Stimulated activated CD4-positive, alpha-beta T cell treated with anti-CD3 and anti-CD28 coated beads, Interleukin-15, amount 100 ng/mL, for 1 hour (primary cell): ENCODE measurements at places on chromosomes 5 and 9.

GRCh38 chr5:148897842-148898241 lies 71.4 kb downstream of the ADRB2 start:
- no peak for DNase-seq

- no peak for DNase-seq
Observed at GRCh38 chr9:93677048-93677571, 100.7 kb downstream of the PHF2 start.

GRCh38 chr9:16213781-16214515 lies 656.5 kb downstream of the BNC2 start:
- DNase-seq: no peak

- DNase-seq: no peak
Observed at GRCh38 chr9:86994231-86994630, 46.9 kb upstream of the GAS1 start.

GRCh38 chr9:91815896-91816295 lies 134.1 kb downstream of the ROR2 start:
- DNase-seq: no peak

DNA sequence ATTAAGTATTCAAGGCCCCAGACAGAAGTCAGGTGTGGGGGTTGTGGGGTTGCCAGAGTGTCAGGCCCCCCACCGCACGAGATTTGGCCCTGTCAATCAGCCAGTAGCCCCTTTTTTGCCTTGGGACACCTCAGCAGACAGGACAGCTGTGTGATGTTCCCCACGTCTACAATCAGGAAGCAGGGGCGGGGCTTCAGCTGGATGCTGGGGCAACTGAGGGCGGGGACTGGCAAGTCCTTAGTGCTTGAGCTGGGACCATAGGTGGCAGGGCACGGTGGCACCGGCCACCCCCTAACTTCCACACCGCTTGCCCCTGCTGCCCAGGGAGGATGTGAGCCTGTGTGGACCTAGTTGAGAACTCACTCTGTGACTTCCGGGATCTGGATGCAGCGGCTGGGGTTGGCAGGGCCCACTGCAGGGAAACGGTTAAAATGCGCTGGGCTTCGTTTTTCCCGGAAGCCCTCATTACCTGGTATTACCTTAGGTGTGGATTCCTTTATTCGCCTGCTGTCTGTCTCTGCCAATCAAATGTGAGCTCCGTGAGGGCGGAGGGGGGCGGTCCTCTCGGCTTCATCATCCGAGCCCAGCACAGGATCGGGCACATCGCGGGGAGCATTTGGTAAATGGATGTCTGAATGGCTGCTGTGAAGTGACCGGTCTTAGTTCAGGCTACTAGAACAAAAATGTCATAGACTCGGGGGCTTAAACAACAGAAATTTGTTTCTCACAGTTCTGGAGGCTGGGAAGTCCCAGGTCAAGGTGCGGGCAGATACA lies 7.5 kb upstream of the GTF3C5 start:
- no peak for DNase-seq

- no peak for DNase-seq
Observed at GRCh38 chr9:106993603-106994002, 130.6 kb downstream of the ZNF462 start.

GRCh38 chr5:122849771-122850170 lies 4.4 kb downstream of the SNX24 start:
- DNase-seq: no peak

DNA sequence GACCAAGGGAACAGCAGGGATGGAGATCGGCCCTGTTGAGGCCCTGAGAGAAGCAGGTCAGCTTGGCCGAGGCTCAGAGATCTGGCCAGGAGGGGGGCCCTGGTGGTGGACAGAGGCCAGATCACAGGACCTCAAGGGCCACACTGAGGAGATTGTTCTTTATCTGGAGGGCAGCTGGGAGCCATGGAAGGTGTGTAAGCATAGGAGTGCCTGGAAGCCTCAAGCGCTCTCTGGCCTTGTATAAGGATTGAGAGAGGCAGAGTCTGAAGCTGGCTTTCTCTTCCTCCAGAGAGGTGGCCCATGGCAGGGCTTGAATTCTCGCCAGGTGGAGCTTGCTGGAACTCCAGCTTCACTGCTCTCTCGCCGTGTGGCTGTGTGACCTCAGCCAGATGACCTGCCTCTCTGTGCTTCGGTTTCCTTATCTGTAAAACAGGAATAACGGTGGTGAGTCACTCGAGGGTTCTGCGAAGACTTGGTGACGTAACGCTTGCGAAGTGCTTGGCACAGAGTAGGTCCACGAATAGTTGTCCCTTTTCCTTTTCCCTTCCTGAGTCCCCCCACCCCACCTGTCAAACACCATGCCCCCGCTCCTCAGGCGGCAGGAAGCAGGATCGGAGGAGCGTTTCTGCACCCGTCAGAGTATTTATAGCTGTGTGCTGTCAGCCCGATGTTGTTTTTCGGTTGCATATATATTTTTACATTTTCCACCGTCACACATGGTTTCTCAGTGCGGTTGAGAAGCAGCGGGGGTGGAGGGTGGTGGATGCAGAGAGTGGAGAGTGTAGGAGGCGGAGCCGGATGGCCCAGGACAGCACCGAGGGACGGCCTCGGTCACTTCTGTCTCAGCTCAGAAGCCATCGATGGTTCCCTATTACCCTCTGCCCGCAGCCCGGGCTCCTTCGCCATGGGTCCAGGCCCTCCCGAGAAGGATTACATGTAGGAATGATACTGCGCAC lies 17.0 kb upstream of the CRB2 start:
- DNase-seq: peak; percentile 13

DNA sequence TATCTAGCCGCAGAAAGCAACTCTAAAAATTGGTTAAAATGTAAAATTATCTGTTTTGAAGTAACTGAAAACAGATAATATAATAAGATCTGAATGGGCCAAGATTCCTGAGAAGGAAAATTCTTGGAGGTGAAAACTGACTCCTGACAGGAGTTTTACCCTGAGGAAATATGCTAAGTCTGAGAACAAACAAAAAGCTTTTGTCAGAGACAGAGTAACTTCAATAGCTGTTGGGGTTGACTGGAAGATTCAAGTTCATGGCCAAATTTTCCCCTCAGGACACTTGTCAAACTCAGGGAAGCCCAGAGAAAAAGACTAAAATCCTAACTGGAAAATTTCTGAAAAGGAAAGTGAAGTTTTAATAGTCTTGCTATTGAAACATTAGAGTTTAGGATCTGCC lies 5.7 kb downstream of the PCDHB4 start:
- DNase-seq: no peak

GRCh38 chr5:108561416-108562204 lies 179.7 kb upstream of the FBXL17 start:
- DNase-seq: no peak

GRCh38 chr9:83646500-83647239 lies 23.7 kb downstream of the IDNK start:
- DNase-seq: no peak

DNA sequence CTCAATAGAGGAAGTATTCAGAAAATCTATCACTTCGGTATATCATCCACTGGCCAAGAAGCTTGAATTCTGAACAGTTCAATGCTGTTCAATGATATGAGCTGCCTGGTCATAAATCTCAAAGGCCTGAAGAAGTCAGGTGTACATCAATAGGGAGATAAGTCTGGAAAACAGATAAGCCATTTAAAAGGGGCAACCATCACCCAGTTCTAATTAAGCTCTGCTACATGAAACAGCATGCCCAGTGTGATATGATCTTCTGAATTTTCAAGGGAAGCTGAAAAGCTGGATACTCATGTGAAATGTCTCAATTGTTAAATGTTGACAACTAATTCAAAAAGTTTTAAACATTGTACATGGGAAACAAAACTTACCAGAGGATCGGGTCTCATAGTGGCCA lies 2020.7 kb upstream of the WWC1 start:
- DNase-seq: no peak

DNA sequence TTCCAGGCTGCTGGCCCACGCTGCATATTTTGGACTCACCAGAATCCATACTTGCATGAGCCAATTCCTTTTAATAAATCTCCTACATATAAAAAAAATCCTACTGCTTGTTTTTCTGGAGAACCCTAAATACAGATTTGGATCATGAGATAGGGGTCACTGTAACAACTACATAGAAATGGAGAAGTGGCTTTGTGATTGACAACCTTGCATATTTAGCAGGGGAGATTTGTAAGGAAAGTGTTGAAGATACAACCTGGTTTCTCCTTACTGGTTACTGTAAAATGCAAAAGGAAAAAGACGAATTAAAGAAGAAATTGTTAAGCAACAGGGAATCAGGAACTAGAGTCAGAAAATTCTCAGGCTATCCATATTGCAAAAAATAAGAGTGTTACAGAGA lies 74.8 kb downstream of the HABP4 start:
- no peak for DNase-seq

GRCh38 chr9:24041160-24041690 lies 215.2 kb upstream of the ELAVL2 start:
- DNase-seq: no peak

DNA sequence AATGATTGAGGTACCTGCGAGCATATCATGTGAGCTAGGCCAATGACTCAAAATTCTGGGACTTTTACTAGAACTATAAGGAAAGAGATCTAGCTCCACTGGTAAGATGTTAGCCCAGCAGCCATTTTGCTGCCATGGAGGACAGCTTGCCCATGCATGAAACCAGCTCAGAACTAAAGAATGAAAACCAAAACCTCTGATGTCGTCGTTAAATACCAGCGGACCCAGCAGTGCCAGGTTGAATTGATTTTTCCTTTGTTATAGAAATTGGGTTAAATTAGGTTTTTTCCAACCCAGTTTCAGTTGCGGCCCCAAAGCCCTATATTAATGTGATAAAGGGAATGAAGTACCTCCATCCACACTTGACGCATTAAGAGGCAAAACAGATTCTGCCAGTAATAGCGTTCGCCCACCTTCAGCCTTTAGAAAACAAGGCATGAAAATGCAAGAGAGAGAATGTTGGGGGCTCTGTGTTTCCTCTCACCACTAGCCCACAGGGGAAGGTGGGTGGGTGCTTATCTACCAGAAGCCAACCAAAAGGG lies 5.5 kb upstream of the ITK start:
- no peak for DNase-seq

- DNase-seq: no peak
Observed at GRCh38 chr5:151953833-151954232, 29.2 kb upstream of the GLRA1 start.

DNA sequence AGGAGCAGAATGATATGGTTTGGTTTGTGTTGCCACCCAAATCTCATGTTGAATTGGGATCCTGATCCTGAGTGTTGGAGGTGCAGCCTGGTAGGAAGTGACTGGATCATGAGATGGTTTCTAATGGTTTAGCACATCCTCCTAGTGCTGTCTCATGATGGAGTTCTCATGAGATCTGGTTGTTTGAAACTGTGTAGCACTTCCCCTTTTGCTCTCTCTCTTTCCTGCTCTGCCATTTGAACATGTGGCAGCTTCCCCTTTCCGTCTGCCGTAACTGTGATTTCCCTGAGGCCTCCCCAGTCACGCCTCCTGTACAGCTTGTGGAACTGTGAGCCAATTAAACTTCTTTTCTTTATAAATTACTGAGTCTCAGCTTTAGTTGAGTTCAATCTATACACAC lies 756.8 kb upstream of the CDH6 start:
- no peak for DNase-seq

DNA sequence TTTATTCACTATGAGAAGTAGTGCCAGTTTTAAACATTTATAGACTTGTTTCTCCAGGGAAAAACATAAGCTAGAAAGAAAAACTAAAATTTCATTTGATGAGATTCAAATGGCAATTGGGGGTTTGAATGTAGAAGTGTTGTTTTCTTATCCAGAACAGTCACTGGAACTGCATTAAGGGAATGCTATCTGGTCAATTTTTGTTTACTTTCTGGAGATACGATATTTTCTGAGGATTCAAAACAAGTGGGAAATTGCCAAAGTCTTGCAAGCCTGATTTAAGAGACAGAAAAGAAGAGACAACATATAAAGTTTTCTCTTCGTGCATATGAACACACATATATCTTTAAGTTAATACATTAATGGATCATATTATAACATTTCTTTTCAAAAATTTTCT lies 118.4 kb downstream of the NXNL2 start:
- no peak for DNase-seq

GRCh38 chr5:7759951-7760580 lies 90.9 kb downstream of the CFAP90 start:
- DNase-seq: no peak

GRCh38 chr9:97039514-97039860 lies 545 bp upstream of the CTSV start:
- no peak for DNase-seq

DNA sequence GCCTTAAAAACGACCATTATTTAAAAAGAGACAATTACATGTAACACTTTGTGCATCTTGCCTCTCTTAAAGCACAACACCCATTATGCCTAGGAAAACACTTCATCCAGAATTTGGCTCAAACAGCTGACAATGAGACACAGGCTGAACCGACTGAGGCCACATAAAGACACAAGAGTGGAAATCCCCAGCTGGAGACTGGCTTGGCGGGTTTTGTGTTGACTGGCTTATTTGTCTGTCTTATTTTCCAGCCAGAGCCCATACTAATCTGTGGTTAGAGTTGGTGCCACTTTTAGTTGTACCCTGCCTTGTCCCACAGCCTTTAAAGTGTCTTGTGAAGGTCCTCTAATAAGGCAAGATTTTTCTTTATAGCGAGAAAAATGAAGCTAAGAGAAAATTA lies 21.2 kb downstream of the TRIM14 start:
- DNase-seq: no peak

DNA sequence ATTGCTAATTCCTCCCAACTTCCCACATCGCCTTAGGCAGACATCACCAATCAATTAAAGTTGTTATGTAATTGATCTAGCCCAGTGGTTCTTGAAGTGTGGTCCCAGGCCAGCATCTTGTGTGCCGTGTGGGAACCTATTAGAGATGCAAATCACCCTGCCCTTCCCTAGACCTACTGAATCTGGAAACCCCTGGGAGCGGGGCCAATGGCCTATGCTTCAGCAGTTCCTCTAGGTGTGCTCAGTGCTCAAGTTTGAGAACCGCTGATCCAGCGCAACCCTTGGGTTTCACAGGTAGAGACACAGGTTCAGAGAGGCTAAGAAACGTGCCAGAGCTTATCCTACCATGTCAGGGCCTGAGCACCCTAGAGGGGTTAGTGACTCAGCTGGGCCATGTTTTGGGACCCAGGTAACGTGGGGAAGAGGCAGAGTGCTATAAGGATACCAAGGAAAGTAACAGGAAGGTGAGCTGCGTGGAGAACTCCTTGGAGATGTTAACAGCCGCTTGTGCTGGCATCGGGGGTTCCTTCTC lies 4.4 kb downstream of the SLC34A1 start:
- DNase-seq: no peak

- peak; percentile 6 for DNase-seq
Observed at GRCh38 chr9:86281593-86282076, 703 bp downstream of the ISCA1 start.

DNA sequence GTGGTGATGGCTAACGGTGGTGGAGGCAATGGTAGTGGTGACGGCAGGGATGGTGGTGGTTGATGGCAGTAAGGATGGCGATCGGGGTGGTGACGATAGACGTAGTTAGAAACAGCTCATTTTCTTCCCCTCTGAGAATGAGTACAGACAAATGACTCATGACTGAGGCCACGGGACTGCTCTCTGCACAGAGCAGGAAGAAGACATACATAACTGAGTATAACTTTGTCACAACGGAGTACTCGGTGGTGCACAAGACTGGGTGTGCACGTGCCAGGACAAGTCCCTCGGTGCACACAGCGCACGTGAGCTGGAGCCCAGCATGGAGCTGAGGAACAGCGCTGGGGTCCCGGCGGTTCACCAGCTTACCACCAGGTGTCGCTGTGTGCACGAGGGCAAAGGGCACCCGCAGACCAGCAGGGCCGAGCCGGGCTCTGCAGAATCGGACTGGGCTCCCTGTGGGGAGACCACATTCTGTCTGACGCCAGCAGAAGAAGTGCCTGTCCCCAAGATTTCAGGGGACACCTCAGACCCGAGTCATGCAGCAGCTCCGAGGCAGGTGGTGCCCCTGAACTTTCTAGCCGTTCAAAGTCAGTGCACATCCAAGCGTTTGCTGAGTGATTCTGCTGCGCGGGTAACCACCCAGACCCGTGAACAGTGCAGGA lies 188.6 kb downstream of the FSTL4 start:
- peak; percentile 56 for DNase-seq
